ENCODE measurements at places on chromosomes 5 and 9.

GRCh38 chr9:23551311-23551721 lies 274.7 kb downstream of the ELAVL2 start:
- DNase-seq, result no peak

- no peak for DNase-seq
Measured at GRCh38 chr9:137918331-137919094, 40.9 kb downstream of the CACNA1B start.

DNA sequence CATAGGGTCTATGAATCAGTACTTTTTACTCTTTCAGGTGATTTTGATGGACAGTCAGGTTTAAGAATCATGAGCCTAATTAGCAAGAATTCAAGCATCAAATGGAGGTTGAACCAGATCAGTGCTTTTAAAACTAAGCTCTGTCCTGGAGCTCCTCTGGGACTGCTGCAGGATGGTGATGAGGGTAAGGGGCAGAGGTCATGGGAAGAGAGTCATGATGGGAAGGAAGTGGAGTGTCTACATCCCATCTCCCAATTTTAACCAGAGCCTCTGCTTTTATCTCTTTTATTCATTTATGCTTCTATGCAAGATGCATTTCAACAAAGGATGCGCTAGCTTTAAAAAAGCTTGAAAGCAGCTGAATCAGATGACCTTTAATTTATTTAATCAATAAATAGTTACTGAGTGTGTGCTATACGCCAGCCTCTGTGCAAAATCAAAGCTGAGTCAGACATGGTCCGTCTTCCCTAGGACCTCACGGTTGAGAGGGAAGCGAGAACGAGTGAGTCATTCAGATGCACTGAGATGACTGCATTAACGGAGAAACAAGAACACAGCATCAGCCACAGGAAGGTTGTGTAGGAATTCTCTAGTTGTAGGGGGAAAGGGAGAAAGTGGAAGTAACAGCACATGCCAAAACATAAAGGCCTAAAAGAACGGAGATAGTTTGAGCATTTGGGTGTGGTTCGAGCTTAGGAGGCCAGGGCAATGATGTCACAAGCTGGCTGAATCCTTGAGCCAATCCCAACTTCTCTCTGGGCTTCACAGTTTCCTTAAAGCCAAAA lies 441.6 kb upstream of the BRINP1 start:
- no peak for DNase-seq

DNA sequence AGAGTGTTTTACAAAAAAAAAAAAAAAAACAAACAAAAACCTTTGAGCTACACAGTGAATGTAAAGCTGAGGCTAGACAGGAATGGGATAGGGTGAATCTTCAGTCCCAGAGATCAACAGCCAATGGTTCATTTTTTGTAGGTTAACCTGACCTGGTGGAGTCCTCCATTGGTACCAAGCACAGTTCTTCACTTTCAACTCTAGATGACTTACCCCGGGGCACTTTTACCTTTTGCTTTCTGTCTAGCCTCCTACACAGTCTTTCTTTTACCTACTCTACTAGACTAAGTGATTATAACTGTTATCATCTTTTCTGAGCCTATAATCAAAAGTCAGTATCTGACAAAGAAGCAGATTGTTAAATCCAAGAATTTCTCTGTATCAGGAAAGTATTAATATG lies 50.9 kb downstream of the ANXA2R start:
- DNase-seq, result no peak

GRCh38 chr9:138048184-138048583 lies 170.6 kb downstream of the CACNA1B start:
- DNase-seq, result peak; percentile 21

GRCh38 chr9:124255222-124255621 lies 2.5 kb upstream of the NEK6 start:
- no peak for DNase-seq

DNA sequence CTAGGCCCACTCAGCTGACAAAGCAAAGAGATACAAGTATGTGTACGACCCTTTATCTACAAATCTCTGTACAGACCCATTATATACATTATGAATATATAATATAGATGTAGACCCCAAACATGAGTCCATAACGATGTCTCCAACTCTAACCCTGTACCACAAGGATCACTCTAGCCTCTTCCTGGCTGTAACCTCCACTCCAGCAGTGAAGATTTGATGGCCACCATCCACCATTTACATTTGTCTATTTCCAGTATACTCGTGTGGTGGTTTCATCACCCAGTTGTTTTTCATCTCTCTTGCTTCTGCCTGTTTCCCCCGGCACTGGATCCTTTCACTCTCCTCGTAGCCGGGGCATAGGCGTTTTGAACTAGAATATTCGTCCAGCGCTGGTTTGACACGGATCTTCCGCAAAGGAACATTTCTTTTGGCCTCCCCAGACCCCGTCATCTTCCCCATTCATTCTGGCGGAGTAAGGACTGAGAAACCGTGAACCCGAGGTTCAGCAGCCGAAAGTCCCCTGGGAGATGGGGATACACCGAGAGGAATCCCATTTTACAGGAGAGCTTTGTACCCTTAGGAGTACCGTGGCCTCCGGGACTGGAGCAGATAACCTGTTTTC lies 828 bp upstream of the TRIO start:
- no peak for DNase-seq

- DNase-seq, result no peak
Measured at GRCh38 chr5:74763504-74763903, 3.4 kb downstream of the GFM2 start.

DNA sequence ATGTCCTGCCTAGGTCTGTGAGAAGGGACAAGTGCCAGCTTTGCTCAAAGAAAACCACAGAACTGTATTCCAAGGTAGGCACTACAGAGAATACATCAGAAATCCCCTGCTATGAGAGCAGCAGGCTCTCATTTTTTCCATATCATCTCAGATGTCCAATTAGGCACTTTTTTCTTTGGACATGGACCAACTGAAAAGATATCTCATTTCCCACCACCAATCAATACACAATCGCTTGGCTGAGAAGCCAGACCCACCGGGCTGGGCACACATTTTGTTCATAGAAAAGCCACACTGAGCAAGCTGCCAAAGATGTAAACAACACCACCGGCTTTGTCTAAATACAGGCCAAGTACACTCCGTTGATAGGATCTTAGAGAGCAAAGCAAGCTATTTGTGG lies 25.9 kb downstream of the STOM start:
- no peak for DNase-seq

Measured in HL-60 (cell line).